Activated gamma-delta T cell treated with Interleukin-2 at 50 U/mL for 16 hours (primary cell): ENCODE measurements at places on chromosomes 11 and 22.

DNA sequence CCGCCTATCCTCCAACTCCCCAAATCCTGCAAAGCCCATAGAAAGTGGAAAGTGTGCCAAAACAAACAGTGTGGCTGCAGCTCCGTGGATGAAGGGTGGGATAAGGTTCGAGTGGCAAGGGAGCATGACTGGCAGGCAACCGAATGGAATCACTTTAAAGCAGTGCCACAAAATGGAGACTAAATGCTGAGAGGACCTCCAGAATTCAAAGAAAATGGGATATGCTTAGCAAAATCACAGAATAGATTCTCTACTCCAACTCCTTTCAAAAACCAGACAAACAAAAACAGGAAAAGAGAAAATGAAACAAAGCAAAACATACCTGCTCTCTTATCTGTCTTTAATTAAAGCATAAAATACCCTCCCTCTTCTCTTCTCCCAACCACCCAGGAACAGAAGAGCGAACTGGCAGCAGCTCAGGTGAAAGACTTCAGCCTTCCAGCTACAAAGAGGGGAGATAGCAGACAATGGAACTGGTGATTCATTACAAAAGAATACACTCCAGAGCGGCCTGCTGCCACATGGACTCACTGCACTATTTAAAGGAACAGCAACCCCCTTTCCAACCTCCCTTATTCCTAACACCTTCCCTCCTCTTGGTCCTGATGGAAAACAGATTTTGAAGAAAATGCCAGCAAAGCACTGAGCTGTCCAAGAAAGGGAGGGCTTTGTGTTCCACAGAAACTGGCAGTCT lies 118.5 kb downstream of the APOL5 start:
- no peak for DNase-seq

DNA sequence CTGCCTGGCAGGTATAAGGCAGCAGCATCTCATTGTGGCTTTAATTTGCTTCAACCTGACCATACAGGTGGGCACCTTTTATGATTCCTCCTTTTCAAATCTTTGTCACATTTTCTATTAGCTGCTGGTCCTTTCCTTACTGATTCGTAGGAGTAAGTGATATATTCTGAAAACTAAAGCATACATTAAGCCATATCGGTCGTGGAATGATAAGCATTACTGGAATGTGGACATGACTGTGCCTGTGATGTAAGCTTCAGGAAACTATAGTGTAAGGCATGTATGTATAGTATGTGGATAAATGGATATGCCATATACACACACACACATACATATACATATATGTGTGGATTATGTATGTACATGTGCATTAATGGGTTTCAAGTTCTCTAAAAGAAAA lies 20.8 kb downstream of the YPEL1 start:
- no peak for DNase-seq

DNA sequence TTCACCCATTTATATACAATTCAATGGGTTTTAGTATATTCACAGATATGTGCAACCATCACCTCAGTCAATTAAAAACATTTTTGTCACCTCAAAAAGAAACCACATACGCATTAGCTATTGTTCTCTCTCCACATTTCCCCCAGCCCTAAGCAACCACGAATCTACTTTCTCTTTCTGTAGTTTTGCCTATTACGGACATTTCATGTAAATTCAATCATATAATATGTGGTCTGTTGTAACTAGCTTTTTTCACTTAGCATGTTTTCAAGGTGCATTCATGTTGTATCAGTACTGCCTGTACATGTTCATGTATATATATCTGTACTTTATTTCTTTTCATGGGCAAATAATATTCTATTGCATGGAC lies 104.7 kb upstream of the RRM1 start:
- no peak for DNase-seq

- no peak for DNase-seq
Observed at GRCh38 chr22:44452531-44453420, 45.3 kb downstream of the RTL6 start.

DNA sequence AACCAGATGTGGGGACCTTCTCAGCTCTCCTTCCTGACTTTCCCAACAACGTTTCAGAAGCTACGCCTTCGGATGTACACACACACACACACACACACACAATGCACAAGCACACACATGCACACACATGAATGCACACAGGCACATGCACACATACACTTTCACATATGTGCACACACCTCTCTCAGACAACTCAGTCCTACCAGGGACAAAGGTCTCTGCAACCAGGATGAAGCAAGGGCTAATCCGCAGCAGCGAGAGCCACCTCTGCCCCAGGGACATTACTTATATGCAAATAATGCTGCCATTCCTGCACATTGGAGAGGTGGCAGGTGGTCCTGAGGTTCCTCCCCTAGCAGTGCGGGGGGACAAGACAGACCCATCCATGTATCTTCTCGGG lies 27.4 kb upstream of the LINC01488 start:
- no peak for DNase-seq

DNA sequence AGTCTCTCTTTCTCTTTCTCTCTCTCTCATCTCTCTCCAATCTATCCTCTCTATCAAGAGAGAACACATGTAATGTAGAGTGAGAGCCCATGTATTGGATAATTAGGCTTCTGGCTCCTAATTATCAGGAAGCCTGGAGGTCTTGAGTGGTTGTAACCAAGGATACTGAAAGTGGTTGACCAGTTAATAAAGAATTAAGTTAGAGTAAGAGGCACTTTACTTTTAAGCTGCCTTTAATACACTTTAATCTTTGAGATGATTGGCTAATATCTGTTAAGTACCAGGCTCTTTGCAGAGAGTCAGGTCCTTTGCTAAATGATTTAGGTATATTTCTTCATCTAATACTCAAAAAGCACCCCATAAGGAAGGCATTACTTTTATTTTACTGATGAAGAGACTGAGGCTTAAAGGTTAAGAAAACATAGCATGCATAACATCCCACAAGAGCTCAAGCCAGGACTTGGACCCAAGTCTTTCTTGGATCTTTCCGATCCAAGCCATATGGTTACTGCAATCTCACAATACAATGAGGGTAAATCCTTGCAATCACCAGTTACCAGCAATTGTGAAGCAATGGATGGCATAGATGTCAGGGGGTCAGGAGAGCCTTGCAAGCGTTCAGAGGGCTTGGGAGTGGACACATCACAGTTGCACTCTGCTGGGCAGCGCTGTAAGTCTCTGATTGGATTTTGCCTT lies 22.1 kb downstream of the CD44 start:
- no peak for DNase-seq

DNA sequence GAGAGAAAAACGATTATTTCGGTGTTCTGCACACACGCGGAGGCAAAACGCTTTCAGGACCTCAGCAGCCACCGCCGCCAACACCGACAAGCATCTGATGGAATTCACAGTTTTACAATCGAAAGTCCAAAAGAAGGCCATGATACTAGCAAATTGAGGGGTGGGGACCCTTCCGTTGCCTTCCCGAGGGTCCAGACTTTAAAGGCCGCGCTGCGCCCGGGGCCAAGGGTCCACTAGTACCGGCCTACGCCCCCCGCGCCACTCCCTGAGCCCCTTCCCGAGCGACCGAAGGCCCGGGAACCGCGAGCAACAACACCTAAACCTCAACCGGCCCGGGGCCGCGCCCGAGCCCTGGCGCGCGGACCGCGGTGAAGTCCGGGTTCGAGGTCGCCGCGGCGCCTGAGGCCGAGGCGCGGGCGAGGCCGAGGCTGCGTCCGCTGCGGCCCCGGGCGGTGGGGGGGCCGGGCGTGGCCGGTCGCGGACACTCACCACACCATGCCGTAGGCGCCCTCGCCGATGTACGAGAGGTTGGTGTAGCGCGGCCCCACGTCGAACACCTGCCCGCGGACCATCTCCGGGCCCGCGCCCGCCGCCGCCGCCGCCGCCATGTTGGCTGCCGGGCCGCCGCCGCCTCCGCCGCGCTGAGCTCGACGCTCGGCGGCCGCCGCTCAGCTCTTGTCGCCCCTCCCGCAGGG lies 465 bp downstream of the MAPK1 start:
- peak; percentile 8 for DNase-seq
